ENCODE measurements at places on chromosomes 5 and 9. TPM values are rescaled to one million over a fixed set of nuclear protein-coding genes. Genes with fewer than 3 reads are reported as not detected.

DNA sequence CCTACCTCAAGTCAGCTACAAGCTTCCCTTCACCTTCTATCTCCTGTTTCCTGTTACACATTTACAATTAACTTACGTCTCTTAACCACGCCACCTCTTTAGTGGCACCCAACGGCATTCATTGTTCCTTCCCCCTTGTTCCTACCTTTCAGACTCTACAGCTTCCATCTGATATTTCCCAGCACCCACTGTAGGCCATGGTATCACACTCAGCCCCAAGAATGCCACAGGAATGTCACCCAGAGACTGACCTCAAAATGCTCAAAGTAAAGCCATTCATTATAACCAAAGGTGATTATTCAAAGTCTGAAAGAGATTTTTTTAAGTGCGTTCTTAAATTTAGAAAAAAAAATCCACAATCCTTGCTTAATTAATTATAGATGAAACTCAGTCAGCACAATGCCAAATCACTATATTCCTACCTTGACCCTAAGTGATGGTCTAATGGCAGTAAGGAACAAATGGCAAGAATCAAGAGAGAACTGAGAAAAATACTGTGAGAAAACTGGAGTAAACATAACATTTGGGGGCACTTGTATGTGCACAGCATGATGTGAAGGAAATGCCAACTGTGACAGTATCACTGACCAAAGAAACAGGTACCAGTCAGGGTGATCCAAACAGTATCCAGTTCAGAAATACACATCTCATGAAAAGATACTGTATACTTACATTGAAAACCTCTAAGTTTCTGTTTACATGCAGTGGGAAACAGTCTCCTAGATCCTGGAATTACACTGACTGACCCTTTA, 52.1 kb downstream of the CTNND2 start:
- no peak for DNase-seq

The PTAR1 gene
- 68.5 TPM for total RNA-seq

DNA sequence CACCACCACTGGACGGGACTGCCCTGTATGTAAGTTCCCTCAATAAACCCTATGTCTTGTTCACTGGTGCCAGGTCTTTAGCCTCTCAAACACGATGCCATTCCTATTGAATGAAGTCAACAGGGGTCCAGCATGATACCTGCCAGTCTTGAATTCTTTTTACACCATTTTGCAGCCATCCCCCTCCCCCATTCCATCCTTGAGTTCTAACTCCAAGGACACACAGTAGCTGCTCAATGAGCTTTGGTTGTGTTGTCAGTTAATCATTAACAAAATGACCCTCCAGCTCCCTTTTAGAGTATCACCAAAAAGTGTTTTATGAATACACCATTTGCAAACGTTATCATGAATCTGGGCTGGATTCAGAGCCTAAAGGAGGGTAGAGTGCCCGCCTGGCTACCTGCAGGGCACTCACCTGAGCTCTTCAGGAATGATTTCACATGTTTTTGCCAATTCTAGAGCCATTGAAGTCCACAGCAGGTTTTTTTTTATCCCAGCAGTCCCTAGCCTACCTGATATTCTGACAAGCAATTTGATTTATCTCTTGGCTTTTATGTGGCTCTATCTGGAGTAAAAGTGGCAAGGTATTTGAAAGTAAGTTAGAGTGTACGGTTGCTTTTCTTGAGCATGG, 271.8 kb downstream of the SMARCA2 start:
- DNase-seq = no peak

DNA sequence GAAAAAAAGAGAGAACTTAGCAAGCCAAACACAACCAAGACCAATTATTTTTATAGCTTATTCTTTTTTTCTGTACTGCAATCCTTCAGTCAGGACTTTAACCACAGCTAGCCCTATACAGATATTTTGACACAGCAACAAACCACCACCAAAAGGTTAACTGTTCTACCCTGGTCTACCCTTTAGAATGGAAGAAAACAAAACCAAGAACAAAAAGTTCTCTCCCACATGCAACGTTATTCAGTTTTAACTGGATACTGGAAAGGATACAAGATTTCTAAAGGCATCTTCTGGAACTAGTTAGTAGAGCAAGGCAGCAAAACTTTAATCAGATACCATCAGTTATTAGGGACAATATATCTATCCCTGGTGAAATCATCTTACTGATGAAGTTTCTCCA, 32.6 kb downstream of the ECPAS start:
- no peak for DNase-seq

- no peak for DNase-seq
These were observed 3.4 kb upstream of the NSMF start for GRCh38 chr9:137462396-137462985.
